Stimulated activated CD4-positive, alpha-beta T cell treated with anti-CD3 and anti-CD28 coated beads, Interleukin-4, amount 100 ng/mL, for 1 hour (primary cell): ENCODE measurements at places on chromosomes 7 and 10.

- DNase-seq = no peak
These were observed 63.5 kb downstream of the HIPK2 start for GRCh38 chr7:139714163-139714901.

GRCh38 chr10:120971671-120972070 lies 120.5 kb downstream of the WDR11 start:
- DNase-seq = no peak

GRCh38 chr10:21499701-21500577 lies 25.5 kb downstream of the SKIDA1 start:
- peak; percentile 23 for DNase-seq

DNA sequence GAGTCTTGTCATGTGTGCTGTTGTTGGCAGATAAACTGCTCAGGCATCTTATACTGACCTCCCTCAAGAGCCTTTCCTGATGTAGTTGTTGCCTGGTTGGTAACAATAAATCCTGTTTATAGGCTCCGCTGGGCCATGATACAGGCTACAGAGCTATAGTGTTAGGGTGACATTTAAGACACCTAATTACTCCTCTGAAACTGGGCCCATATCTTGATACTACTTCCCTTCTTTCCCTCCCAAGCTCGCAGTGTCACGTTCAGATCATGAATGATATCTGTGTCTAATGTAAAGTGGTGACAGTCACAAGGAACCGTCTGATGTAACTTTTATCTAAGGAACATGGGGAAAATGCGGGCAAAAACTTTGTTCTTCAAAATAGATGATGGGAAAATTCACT lies 35.4 kb downstream of the CROT start:
- DNase-seq = no peak

DNA sequence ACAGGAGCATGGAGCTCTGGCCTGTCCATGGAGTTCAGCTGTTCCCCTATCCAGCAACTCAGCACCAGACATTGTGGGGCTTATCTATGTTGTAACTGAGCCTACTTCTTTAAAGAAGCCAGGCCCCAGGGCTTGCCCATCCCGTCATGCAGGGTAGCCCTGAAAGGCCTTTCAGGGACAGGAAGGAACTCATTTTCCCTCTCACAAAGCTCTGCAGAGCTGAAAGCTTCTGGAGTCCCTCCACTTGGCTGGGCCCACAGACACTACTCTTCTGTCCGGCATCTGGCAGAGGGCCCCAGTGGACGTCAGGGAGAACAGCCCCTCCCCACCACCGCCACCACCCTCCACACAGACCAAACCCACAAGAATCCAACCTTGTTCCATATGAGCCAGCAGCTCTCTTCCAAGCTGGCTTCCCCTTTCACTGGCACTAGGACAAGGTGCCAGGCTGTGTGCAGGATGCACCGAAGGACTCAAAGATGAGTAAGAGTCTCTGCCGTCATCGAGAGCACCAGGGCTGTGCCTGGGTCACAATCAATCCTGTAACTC lies 33.1 kb downstream of the DENND2A start:
- no peak for DNase-seq

DNA sequence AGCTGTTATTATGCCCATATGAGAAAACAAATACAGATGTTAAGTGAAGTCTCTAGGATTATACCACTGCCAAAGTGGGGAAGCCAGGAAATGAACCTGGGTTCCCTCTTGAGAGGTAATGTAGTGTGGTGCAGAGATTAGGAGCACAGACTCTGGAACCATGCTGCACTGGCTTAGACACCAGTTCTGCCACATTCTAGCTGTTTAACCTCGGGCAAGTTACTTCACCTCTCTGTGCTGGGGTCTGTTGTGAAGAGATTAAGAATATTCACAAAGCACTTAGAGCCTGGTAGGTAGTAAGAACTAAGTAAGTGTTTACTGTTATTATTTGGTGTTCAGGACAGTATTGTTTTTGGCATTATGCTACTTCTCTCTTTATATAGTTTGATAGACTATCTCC lies 41.9 kb downstream of the PDE6C start:
- DNase-seq = no peak

GRCh38 chr7:98531717-98532116 lies 85.4 kb upstream of the NPTX2 start:
- no peak for DNase-seq

DNA sequence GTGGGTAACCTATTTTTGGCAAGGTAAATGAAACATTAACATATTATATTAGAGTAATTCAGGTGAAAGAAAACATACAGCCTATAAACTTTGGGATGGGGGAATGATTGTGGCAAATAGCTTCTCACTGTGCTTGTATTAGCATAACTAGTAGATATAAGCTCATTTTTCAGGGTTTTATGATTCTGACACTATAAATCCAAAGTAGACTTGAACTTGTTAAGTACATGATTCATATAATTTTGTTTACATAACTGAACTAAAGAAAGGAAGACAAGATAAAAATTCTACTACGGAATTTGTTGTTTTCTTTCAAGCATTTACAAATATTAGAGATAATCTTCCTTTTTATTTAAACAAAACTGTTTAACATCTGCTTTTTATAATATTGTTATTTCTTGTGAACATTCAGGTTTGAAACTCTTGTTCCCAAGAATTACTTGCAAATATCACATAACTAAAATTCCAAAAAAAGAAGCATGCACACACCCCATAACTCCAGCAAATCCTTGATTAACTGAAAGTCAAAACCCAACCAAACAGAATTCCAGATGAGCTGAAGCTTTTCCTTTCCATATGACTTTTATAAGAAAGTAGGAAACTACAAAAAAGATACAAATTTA lies 142.3 kb downstream of the JAZF1 start:
- DNase-seq = no peak

DNA sequence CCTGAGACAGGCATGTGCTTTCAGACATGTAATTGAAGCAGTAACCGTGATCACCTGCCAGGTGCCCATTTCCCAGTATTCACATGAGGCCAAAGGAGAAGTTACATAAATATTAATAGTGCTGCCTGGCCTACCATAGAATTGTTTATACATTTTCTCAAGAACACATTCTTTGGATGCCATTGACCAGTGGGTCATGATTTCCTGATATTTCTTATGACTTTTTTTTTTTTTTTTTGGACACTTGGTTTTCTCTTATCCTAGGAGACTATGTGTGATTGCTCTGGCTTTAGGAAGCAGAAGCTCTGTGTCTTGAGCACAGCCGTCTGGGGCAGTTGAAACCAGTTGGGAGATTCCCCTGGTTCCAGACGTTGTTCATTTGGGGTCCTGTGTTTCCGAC lies 143.9 kb upstream of the NPS start:
- no peak for DNase-seq

- DNase-seq = no peak
These were observed 587.0 kb downstream of the PARD3 start for GRCh38 chr10:34228066-34228465.

DNA sequence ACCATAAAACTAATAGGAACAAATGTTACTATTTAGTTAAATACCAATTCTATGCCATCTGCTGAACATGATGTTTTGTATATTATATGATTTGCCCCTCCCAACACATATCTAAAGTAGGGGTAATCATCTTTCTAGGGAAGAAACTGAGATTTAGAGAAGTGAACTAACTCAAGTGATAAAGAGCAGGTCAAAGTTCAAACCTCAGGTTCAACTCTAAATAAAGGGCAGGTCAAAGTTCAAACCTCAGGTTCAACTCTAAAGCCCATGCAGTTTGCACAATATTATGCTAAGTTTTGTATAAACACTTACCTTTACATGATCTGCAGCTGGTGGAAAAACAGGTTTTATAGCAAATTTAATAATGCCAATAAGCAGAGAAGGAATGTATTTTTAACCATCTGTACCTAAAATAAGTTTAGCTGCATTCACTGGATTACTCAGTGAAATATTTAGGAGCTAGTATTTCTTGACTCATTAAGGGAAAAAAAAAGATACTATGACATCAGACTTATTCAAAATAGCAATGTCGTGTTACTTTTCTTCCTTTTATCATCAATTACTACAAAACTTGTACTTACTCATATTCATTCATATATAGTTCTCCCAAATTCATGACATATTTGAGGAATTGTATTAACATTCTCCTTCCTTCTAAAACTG lies 1194.3 kb upstream of the CELF2 start:
- DNase-seq = no peak

DNA sequence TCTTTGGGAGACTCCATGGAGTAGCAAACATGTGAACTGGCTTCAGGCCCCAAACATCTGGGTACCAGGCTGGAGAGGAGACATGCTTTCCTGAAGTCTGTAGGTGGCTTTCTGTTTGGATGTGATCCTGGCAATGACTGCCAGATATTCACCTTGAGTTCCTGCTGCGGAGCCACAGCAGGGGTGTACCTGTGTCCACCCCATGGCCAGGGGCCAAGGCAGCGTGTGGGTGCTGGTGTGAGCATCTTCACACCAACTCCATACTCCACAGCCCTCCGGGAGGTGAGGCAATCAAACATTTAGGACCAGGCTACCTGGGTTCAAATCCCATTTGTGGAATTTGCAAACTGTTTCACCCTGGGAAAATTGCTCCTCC lies 113.0 kb downstream of the ADCY1 start:
- DNase-seq = no peak

- no peak for DNase-seq
These were observed 252.6 kb downstream of the SEC23IP start for GRCh38 chr10:120145107-120145506.

DNA sequence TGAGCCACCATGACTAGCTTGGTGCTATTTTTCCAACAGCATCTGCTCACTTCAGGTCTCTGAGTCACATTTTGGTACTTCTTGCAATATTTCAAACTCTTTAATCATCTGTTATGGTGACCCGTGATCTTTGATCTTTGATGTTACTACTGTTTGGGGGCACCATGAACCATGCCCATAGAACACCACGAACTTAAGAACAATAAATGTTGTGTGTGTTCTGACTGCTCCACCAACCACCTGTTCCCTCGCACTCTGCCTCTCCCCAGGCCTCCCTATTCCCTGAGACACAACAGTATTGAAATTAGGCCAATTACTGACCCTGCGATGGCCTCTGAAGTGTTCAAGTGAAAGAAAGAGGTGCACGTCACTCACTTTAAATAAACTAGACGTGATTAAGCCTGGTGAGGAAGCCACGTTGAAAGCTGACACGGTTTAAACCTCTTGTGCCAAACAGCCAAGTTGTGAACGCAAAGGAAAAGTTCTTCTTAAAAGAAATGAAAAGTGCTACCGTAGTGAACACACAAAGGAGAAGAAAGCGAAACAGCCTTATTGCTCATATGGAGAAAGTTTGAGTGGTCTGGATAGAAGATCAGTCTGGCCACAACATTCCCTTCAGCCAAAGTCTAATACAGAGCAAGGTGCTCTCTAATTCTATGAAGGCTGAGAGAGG lies 27.2 kb upstream of the ATP6V0A4 start:
- DNase-seq = no peak

- DNase-seq = no peak
These were observed 97.9 kb upstream of the PALS2 start for GRCh38 chr7:24475166-24475961.

DNA sequence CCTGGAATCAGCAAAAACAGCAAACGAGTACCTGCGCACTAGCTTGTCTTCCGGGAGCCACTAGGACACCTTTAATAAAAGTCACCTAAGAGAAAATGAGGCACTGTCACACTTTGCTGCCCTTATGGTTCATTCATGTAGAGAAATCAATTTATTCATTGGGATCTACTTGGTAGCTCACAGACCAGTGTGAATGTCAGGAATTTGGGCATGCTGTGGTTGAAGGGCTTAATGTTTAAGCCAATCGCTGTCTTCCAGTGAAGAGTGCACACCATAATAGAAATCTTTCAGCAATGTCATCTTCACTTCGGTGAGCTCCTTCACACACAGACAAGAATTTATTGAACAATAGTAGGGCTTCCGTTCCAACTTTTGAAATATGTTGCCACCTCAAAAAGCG lies 65.1 kb downstream of the MARCHF5 start:
- no peak for DNase-seq

GRCh38 chr10:3051692-3052091 lies 15.7 kb upstream of the PFKP start:
- DNase-seq = no peak

- DNase-seq = no peak
These were observed 306.2 kb downstream of the PTPRN2 start for GRCh38 chr7:158281441-158281840.

DNA sequence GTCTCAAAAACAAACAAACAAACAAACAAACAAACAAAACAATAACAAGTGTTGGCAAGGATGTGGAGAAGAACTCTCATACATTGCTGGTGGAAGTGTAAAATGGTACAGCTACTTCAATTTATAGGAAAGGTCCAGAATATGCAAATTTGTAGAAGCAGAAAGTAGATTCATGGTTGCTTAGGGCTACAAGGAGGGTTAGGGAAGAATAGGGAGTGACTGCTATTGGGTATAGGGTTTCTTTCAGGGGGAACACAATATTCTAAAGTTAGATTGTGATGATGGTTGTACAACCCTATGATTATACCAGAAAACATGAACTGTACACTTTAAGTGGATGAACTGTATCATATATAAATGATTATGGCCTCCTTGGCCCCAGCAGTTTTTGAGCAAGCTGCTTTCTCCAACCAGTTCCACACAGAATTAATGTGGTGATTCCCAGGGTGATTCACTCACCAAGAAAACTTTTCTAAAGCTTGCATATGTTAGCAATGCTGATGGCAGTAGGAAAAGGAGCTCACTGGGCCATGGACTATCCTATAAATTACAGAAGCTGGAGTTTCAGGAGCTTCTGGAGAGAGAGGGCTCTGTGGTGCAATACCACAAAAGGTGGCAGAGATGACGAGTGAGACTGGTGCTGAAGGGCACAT lies 52.8 kb upstream of the KCNIP2 start:
- no peak for DNase-seq

DNA sequence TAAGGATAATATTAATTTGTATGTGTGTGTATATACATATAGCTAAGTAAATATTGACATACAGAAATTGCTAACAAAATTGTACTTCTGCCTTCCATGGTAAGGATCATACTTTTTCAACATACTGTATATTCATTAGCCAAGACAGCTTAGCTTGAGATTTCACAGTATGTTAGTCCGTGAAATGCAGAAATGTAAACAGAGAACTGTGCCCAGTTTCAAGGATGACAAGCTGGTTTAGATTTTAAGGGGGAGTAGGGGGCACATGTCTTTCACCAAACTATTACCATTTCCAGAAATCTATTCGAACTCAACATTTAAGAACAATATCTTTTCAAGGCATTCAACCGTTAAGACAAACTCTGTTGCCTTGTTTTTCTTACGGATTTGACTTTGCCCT lies 182.2 kb downstream of the SORCS1 start:
- no peak for DNase-seq

- no peak for DNase-seq
These were observed 12.6 kb downstream of the PDGFA start for GRCh38 chr7:506921-507622.

- no peak for DNase-seq
These were observed 22.2 kb downstream of the ANK3 start for GRCh38 chr10:60367431-60367830.

- DNase-seq = no peak
These were observed 41.7 kb upstream of the TOMM7 start for GRCh38 chr7:22864301-22864700.

- DNase-seq = no peak
These were observed 19.5 kb downstream of the RPA3 start for GRCh38 chr7:7698930-7699329.

DNA sequence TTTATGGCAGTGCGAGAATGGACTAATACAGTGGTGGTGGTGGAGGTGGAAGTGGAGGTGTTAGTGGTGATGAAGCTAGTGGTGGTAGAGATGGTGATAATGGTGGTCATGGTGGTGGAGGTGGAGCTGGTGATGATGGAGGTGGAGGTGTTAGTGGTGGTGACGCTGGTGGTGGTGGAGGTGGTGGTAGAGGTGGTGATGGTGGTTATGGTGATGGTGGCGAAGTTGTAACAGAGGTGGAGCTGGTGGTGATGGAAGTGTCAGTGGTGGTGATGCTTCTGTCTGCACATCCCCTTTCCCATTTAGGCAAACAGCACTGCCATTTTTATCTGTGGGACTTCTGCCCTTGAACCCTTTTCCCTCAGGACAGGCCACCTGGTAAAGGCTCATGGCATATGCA lies 7.4 kb upstream of the PTPRN2 start:
- no peak for DNase-seq
